Neural progenitor cell (in vitro differentiated cells): ENCODE measurements at places on chromosomes 1 and 21.

- DNase-seq = no peak
Measured at GRCh38 chr1:169108223-169108622, 1.7 kb downstream of the ATP1B1 start.

- no peak for DNase-seq
Measured at GRCh38 chr1:158145173-158145719, 35.4 kb upstream of the CD1D start.

GRCh38 chr1:192161976-192162375, 3.7 kb downstream of the RGS18 start:
- no peak for DNase-seq

- peak; percentile 55 for DNase-seq
Measured at GRCh38 chr1:68210829-68211228, 21.5 kb downstream of the WLS start.

DNA sequence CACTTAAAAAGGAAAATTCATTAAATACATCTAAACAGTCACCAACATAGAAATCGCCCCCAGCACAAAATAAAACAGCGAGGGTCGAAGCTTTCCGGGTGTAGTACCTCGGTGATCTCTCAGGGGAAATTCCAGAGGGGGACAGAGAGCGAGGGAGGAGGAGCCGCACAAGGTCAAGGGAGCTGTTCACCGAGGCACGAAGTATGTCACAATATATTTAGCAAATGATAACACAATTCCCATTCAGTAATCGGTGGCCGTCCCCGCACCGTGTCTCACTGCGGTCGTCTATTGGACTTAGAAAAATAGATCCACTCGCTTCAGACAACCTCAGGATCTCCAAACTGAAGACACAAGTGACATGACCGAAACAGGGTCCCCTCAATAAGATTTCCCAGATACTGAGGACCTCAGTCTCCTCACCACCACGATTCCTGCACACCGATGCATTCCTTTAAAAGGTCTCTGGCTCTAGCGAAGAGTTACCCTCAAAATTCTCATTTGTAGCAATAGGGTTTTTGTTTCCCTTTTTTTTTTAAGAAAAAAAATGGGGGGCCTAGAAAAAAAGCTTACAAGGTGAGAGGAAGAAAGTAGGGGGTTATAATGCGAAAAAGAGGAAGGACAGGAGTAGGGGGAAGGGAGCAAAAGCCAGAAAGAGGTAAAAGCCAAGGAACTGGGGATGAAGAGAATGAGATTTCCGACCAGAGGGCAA, 1.1 kb downstream of the LPGAT1 start:
- DNase-seq = peak; percentile 31

DNA sequence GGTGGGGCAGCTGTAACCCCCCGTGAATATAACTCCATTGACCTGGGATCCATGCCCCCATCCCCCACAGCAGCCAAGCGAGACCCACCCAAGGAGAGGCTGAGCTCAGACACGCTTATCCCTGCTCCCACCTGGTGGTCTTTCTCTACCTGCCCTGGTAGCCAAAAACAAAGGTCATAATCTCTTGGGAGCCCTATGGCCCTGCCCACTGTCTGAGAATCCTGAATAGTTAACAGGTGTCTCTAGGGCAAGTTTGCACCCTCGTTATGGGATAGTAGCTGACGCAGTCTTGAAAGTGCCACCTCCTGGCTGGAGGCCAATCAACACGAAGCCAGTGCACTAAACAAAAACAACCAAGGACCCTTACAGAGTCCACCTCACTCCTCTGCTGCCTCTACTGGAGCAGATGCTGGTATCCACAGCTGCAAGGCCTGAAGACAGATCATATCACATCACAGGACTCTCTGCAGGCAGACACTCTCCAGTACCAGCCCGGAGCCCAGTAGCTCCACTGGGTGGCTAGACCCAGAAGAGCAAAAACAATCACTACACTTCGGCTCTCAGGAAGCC, 134.3 kb upstream of the C1orf174 start:
- DNase-seq = no peak

DNA sequence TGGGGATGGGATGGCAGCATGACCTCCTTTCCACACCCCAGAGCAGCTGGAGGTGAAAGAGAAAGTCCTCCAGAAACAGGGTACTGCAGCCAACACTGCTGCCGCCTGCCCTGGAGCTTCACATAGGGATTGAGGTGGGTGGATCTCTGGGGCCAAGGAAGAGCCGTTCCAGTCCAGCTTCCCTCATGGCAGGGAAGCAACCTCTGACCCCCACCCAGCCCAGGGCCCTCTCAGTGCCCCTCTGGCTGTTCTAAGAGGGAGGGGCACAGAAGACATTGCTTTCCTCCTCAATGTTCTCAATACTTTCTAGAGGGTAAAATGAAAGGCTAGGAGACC, 5.7 kb downstream of the KIF21B start:
- DNase-seq = no peak

- no peak for DNase-seq
Measured at GRCh38 chr1:111660204-111661150, 40.9 kb downstream of the RAP1A start.

GRCh38 chr1:168923521-168924136, 182.9 kb upstream of the ATP1B1 start:
- DNase-seq = no peak

- no peak for DNase-seq
Measured at GRCh38 chr1:13714851-13715250, 14.9 kb downstream of the PRDM2 start.

DNA sequence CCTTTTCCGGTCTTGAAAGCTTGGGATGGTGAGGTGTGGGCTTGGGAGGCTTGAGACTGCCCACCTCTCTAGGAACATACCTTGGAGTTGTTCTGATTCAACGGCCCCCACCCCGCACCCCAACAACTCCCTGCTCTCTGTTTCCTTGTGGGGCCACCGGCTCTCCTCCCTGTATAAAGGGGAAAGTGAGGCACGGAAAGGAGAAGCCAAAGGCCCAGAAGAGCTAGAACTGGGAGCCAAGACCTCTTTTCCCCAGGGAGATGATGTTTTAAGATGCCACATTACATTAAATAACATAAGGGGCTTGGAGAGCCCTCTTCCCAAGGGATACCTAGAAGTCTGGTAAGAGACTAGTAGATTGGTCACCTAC, 1.2 kb upstream of the DLGAP3 start:
- no peak for DNase-seq

- DNase-seq = no peak
Measured at GRCh38 chr1:203799157-203799556, 3.7 kb downstream of the ZBED6 start.

GRCh38 chr1:16921391-16922185, at the start of gene CROCC:
Gene CROCC, plus strand, starts transcription at chr1:16921931. Its CDS starts 88 bp downstream, at chr1:16922019.
- DNase-seq = peak; percentile 94

DNA sequence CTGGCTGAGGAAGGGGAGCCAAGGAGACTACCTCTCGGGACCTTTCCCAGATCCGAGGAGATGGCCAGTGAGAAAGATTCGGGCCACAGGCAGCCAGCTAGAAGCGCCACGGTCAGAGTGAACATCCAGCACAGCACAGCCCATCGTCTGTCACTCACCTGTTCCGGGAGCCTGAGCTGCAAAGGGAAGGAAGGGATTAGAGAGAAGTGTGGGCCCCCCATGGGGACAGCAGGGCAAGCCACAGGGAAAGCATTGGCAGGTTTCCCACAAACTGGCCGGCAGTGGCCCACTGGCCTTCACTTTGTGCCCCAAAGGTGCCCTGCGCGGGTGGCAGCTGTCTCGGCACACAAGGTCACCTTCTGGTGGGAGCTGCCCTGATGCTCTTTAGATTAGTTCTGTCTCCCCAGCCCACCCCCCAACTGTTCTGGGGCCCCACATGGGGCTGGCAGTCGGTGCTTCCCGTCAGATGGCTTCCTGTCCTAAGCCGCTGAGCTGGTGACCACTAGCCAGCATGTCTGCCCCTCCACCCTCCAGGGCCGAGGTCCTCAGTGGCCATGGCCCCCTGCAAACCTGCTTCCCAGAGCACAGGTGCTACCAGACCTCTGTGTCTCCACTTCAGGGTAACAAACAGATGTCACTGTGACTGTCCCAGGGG, 56.7 kb downstream of the LACTBL1 start:
- DNase-seq = peak; percentile 33

DNA sequence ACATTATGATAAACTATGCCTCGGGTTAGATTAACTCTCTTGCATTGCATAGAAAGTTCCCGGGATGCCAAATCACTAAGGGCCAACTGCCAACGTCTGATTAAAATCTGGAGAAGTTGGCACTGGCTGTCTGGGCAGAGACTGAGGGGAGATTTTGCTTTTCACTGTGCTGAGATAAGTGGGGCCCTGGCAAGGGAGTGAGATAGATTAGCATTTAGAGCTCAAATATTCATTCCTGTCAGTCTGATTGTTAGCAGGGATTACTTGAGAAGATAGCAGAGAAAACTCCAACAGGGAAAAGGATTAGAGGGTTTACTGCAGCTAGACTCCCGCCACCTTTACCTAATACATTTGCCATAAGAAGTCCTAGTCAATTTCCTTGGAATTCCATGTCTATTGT, 714.1 kb upstream of the CHRM3 start:
- DNase-seq = peak; percentile 46

- no peak for DNase-seq
Measured at GRCh38 chr1:246295968-246296367, 211.1 kb downstream of the SMYD3 start.

DNA sequence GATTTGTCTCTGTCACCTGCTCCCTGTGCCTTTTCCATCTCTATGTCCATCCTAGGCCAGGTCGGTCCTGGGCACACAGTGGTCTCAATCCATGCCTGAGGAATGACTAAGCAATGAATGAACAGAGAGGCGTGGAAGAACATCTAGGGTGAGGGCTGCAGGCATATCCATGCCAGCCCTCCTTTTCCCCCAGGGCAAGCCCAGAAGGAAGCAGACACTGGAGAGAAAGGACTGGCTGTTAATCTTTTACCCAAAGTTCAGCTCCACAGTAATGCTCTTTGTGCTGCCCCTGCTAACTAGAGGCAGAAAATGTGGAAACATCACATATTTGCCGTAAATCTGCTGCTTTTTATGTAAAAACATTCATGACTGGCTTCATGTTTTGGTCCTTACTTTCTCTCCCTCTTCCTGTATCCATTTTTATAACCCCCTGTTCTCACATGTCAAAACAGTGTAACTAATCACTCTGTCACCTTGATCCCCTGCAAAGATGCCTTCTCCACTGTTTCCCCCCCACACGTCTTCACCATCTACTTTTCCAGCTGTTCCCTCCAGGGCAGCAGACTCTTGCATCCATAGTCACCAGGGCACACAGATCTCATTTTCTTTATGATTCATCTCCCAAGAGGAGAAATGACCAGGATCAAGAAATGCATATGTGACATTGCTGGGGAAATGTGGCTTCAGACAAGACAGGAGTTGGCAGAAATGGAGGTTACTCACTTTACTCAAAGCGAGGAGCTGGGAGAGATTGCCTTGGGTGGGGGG, 166.4 kb upstream of the PROX1 start:
- DNase-seq = no peak

DNA sequence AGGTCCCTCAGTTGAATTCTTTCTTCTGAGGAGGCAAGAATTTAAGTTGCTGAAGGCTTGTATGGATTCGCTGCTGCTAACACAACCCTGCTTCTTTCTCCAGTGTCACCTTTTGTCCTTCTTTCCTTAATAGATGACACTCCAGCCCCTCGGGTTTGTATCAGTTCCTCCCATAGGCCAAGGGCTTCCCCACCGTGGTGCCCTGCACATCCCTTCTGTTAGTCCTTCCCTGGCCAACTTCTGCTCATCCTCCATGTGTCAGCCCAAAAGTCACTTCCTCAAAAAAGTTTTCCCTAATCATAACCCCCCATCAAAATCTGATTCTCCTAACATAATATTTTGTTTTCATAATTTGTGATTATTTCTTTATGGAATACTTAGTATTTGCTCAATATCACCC, 190.4 kb downstream of the RHOU start:
- no peak for DNase-seq

GRCh38 chr1:201320168-201320788, 37.0 kb downstream of the PKP1 start:
- no peak for DNase-seq

DNA sequence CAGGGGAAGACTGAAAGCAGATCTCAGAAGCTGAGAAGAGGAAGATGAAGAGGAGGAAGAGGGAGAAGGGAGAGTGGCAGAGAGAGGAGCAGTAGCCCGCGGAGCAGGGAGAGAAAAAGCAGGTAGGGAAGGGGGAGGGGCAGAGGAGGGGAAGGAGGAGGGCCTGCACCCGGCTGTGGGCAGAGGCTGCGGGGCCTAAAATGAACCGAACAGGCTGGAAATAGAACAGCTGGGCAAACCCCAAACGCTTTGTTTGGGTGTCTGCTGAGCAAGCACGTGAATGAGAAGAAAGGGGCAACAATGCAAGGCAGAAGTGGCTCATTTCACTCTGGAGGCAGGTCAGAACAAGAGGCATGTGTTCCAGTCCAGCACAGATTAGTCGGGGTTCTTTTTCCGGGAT, 33.5 kb downstream of the KCNC4 start:
- peak; percentile 46 for DNase-seq

- no peak for DNase-seq
Measured at GRCh38 chr1:2001773-2002411, 1.7 kb downstream of the CFAP74 start.

- DNase-seq = no peak
Measured at GRCh38 chr1:3731583-3732433, 20.4 kb upstream of the CCDC27 start.

- DNase-seq = no peak
Measured at GRCh38 chr1:156102633-156103511, 11.6 kb upstream of the LMNA start.

GRCh38 chr1:247627951-247628350, 22.6 kb downstream of the OR2G3 start:
- no peak for DNase-seq

DNA sequence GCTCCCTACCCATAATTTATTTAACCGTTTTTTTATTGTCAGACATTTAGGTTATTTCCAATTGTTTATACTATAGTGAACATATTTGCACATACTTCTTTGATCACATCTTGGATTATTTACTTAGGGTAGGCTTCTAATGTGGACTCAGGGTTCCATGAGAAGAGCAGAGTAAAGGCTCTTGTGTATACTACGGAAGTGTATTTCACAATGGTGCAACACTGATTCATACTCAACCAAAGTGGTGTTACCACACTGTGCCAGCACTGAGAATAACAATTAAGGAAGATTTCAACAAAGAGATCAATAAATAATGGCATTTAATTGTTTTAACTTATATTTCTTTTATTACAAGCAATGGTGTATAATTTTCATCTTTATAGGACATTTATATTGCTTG, 251.2 kb downstream of the ZNF326 start:
- DNase-seq = no peak

DNA sequence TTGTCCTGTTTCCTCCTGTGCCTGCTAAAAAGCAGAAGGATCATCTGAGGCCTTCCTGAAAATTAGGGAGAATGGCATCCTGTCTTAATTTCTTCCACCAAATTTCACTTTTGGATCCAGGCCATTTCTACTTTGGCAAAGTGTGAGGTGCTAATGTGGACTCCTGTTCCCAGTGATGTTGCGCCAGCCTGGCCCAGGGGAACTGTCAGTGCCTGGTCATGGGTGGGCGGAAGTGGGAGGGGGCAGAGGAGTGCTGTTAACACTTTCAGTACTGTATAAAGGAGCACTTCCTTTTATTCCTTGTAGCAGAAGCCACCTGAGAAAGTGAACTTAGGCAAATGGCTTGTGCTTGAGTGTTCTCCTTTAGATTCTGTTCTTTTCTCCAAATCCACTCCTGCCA, 19.9 kb downstream of the ELAPOR1 start:
- DNase-seq = no peak
